ENCODE measurements at places on chromosomes 5 and 9. TPM values are rescaled to one million over a fixed set of nuclear protein-coding genes. Genes with fewer than 3 reads are reported as not detected.

DNA sequence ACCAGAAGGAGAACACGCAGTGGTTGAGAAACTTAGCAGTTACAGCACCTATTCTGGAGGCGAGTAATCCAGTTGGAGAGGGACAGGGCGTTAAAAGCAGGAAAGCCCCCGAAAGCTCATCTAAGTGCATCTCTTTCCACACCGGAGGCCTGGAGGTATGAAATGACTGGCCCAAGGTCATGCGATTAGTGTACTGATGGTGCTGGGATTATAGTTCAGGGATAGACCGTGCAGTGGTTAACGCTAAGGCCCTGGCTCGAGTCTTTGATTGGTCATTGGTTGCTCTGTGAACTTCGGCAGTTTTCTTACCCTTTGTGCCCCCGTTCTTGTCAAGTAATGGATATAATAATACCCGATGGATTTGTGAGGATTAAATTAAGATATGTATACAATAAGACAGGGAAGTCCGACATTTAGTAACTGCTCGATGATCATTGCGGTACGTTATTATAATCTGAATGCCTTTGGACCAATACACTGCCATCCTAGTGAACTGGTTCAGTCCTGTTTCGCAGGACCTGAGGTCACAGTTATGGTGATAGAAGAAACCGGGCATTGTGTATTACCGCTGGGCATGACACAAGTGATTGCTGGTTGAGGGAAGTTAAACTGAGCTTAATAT lies 960 bp downstream of the CANX start:
- no peak for ATAC-seq

- ATAC-seq = no peak
Observed at GRCh38 chr5:81513982-81514381, 120.0 kb upstream of the ACOT12 start.

SYNPO gene
- total RNA-seq = 5.6 TPM

SELENOP gene
- total RNA-seq = 0.83 TPM

SPINK7 gene
- total RNA-seq = 0.93 TPM
